ENCODE measurements at places on chromosomes 7 and 10. TPM values are rescaled to one million over a fixed set of nuclear protein-coding genes. Genes with fewer than 3 reads are reported as not detected.

DNA sequence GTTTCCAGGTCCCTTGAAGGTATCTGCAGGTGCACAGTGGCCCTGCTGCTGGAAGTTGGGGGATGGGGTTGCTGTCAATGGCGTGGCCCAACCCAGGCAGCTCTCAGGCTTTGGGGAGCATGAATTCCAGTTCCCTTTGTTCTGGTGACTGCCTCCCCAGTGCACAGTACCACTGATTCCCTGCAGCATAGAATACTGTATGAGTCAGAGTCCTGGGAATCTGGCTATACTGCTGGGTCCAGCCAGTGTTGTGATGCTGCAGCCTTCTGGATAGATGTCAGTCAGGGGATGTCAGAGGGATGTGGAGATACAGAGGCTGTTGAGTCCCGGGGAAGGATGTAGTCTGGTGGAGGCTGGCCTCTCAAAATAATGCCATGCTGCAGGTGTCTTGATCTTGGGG is 99.3 kb downstream of the LANCL2 start:
- no peak overlapping the region for H3K27ac ChIP-seq
- no peaks in the 10 kb centered on the region for H3K27me3 ChIP-seq
- H3K4me1 ChIP-seq = peaks cover 73% of the 10 kb centered on the region
- DNase-seq = no peak

- H3K36me3 ChIP-seq = no peaks in the 10 kb centered on the region
- peak; percentile 7 for DNase-seq
- H3K27ac ChIP-seq = no peak overlapping the region
- no peak overlapping the region for H3K4me3 ChIP-seq
- no peaks in the 10 kb centered on the region for H3K4me1 ChIP-seq
Measured at GRCh38 chr7:98733036-98733435, 116.0 kb downstream of the NPTX2 start.

DNA sequence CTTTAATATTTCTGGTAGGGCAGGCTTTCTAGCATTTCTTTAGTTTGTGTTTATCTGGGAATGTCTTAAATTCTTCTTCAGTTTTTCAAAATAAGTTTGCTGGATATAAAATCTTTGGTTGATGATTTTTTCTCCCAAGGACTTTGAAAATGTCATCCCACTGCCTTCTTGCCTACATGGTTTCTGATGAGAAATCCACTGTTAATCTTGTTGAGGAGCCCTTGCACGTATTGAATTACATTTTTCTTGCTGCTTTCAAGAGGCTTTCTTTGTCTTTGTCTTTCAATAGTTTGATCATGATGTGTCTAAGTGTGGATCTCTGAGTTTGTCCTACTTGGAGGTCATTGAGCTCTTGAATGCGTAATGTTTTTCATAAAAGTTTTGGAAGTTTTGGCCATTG is 66.0 kb downstream of the CASD1 start:
- peaks cover 6% of the 10 kb centered on the region for H3K36me3 ChIP-seq
- no peak overlapping the region for H3K27ac ChIP-seq
- no peaks in the 10 kb centered on the region for H3K4me1 ChIP-seq
- DNase-seq = no peak

Gene BLNK
- total RNA-seq = 0.19 TPM

Gene ASIC3
- 10.6 TPM for total RNA-seq

Gene BTBD16
- total RNA-seq = not detected

Gene SLC26A3
- total RNA-seq = not detected

Gene BUB3
- 162 TPM for total RNA-seq

All from CD4-positive, alpha-beta memory T cell (primary cell).